Adipose tissue (tissue), 3 donors: ENCODE measurements at places on chromosomes 4 and X. TPM values are rescaled to one million over a fixed set of nuclear protein-coding genes. Genes with fewer than 3 reads are reported as not detected.

Gene FTSJ1
- 43.7 TPM for polyA plus RNA-seq

Gene ARHGAP6
- polyA plus RNA-seq = 4.6 TPM

Gene ARX
- polyA plus RNA-seq = 0.48 TPM

Gene MAGEC2
- not detected for polyA plus RNA-seq

Gene NRK
- 0.18 TPM for polyA plus RNA-seq

Gene CT45A5
- not detected for polyA plus RNA-seq

Gene ENAM
- 0.04 TPM for polyA plus RNA-seq

Gene CXorf51B
- polyA plus RNA-seq = not detected

Gene PRKG2
- 0.16 TPM for polyA plus RNA-seq

Gene ELOVL6
- 4.3 TPM for polyA plus RNA-seq

Gene CLDN34
- polyA plus RNA-seq = not detected

Gene F9
- polyA plus RNA-seq = not detected

Gene CHRDL1
- 9.5 TPM for polyA plus RNA-seq

Gene PALLD
- polyA plus RNA-seq = 22.7 TPM

Gene AKAP14
- polyA plus RNA-seq = not detected

Gene NSG1
- 0.62 TPM for polyA plus RNA-seq

Gene PRIMPOL
- polyA plus RNA-seq = 6.4 TPM

Gene RNF150
- polyA plus RNA-seq = 0.82 TPM

Gene NUDT11
- 0.22 TPM for polyA plus RNA-seq

Gene NR0B1
- polyA plus RNA-seq = 1.4 TPM

Gene TLL1
- polyA plus RNA-seq = 0.61 TPM

Gene ASB12
- 0.05 TPM for polyA plus RNA-seq

Gene ATP1B4
- not detected for polyA plus RNA-seq

Gene MAGEE2
- polyA plus RNA-seq = not detected

Gene IL21
- polyA plus RNA-seq = 1.1 TPM

Gene GPR78
- not detected for polyA plus RNA-seq

Gene VCX3A
- polyA plus RNA-seq = not detected

Gene MTNR1A
- polyA plus RNA-seq = not detected

Gene NDNF
- polyA plus RNA-seq = 2.9 TPM

Gene GC
- polyA plus RNA-seq = not detected

Gene TMEM165
- polyA plus RNA-seq = 92.9 TPM

Gene H2BW2
- polyA plus RNA-seq = not detected

Gene CFAP299
- 0.04 TPM for polyA plus RNA-seq

Gene EVC
- polyA plus RNA-seq = 6.2 TPM
